NK-92 treated with Interleukin-12 subunit alpha and Interleukin-12 subunit beta, amount 100 ng/mL, for 24 hours (cell line): ENCODE measurements at places on chromosomes 4 and X.

DNA sequence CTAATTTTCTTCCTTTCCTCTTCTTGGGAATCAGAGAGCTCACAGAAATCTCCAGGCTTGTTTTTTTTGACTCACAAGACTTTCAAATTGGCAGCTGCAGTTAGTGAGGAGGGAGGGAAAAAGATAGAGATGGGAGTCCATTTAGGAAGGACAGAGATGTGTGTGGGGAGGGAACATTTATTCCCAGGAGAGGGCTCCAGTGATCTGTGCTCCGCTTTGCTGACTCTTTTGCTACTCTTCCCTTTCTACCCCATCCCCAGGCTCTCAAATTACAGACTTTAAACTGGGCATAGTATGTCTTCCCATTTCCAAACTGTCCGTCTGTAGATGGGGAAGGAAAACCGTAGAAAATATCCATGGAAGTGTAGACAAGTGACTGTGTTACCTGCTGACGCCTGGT, 39.1 kb upstream of the UCP1 start:
- DNase-seq = no peak

GRCh38 chr4:158861766-158862165, 92.9 kb downstream of the FNIP2 start:
- DNase-seq = no peak

DNA sequence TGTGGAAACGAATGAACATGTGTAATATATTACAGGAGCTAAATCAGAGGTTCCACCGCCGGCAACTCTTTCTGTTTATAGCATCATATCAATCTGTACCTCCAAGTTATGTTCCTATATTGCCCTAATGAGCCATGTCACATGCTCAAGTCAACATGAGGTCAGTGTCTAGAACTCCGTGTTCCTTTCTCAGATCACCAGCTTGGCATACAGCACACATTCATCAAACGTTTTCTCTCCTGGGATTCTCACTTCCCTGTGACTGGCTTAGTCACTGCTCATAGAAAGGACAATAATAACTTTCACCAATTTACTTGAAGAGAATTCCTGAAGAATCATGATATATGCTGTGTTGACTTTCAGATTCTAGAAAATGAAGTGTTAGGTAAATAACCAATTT, 532.0 kb upstream of the SPANXN1 start:
- no peak for DNase-seq

DNA sequence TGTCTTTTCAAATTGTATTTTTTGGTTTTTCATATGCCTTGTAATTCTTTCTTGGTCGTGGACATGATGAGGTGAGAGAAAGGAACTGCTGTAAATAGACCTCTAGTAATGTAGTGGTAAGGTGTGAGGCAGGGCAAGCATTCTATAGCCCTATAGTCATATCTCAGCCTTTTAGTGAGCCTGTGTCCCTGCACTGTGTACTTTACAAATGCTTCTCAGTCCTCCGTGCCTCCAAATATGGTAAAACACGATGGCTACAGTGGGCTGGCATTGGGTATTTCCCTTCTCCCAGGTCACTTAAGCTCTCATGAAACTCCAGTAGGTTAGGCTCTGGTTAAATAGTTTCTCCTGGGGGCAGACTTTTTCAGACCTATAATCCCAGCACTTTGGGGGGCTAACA, 57.9 kb upstream of the PLS3 start:
- no peak for DNase-seq

DNA sequence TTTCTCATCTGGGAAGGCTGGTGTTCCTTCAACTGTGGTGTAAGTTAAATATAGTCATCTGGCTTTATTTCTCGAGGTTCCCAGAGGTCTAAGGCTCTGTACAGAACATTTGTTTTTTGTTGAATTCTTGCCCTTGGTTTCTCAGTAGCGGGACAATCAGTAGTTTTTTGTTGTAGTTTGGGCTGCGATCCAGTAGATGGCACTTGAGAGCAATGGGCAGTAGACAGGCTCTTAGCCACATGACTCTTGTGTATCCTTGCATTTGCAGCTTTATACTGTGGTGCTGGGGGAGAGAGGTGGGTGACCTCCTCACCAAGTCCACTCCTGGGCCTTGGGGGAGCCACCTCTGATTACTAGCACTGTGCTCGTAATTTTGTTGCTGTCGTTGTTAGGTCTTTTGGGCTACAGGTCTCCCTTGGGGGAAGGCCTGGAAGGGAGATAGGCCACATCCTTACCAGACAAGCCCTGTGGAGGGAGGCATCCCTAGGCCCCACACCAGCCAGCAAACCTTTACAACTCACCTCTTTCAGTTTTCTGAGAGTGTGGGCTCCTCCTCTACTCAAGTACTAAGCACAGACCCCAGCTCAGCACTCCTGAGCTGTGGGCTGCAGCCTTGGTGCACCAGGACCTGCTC, 8.1 kb downstream of the ETDB start:
- no peak for DNase-seq

GRCh38 chrX:19740744-19741143, 146.7 kb downstream of the SH3KBP1 start:
- DNase-seq = no peak

DNA sequence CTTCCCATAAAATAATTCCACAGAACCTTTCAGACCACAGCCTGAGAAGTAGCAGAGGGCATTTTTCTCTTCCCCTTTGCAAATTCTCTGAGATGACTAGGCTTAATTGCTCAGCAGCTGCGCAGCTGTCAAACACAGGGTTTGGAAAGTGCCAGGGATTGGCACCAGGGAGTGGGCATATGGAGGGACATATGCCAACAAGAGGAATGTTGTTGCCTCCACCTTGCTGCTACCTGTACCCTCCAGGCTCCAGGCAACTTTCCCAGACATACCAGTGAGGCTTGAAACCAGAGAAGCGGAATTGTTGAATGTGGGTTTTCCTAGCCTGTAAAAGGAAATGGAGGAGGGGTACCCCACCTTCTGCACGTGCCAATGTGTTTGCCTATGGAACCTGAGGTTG, 256.2 kb upstream of the GPR101 start:
- no peak for DNase-seq

DNA sequence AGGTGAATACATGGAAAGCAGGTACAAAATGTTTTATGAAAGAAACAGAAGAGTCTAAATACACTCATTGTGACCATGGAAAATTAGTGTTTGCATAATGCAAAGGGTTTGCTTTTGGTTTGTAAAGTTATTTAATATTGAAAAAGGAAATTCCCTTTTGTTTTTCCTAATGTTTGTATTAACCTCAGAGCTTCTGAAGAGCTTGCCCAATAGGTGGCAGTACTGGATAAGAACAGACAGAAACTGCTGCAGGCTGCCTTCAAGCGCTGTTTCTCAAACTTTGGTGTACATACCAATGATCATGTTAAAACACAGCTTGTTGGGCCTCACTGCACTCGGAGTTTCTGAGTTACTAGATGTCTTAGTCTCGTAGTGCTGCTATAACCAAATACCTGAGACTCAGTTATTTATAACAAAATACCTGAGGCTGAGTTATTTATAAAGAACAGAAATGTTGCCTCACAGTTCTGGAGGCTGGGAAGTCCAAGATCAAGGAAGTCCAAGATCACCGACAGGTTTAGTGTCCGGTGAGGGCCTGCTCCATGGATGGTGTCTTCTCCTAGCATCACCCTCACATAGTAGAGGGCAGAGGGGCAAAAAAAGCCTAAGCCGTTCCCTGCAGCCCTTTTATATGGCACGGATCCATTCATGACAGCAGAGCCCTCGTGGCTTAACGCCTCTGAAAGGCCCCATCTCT, 54.2 kb downstream of the SUPT20HL2 start:
- DNase-seq = peak; percentile 0

DNA sequence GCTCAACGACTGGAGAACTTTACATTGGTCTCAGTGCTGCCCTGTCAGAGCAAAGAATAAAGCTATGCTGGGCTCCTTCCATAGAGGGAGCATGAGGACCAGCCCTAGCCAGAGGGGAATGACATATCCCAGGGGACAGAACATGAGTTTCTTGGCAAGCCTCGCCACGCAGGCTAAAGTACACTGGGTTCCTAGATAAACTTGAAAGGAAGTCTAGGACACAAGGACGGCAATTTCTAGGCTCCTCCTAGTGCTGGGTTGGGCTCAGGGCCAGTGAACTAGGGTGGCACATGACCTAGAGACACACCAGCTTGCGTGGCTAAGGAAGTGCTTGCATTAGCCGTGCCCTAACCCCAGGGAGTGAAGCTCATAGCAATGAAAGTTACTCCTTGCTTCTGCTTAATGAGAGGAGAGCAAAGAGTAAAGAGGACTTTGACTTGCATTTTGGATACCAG, 141.0 kb downstream of the MAB21L2 start:
- DNase-seq = no peak

DNA sequence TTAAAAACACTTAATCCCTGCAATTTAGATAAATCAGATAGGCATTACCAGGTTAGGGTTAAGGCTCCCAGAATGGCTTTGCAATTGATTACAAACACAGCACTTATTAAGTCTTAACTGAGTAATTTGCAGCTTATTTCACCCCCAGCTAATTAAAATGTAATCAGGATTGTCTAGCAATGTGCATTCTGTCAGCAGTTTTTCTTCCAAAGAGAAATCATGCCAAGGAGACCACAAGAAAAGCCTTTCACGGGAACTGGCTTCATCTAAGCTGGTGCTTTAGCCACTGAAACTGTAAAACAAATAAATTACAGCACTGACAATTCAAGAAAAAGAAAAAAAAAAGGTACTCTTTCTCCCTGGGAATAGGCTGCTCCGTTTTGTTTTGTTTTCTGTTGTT, 2.1 kb downstream of the ANOS1 start:
- no peak for DNase-seq

GRCh38 chr4:99402765-99403164, 32.4 kb downstream of the ADH7 start:
- DNase-seq = no peak
